ENCODE measurements at places on chromosomes 2 and 18.

GRCh38 chr2:65435625-65436168 lies 3.3 kb upstream of the SPRED2 start:
- peak; percentile 60 for DNase-seq

GRCh38 chr2:32262105-32262504 lies 2.6 kb downstream of the NLRC4 start:
- peak; percentile 83 for DNase-seq

DNA sequence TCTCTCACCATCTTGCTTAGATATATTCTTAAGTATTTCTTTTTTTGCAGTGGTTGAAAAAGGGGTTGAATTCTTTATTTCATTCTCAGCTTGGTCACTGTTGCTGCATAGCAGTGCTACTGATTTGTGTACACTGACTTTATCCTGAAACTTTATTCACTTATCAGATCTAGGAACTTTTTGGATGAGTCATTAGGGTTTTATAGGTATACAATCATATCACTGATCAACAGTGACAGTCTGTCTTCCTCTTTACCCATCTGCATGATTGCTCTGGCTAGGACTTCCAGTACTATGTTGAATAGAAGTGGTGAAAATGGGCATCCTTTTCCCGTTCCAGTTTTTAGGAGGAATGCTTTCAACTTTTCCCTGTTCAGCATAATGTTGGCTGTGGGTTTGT lies 6.5 kb downstream of the STARD6 start:
- DNase-seq, result no peak

DNA sequence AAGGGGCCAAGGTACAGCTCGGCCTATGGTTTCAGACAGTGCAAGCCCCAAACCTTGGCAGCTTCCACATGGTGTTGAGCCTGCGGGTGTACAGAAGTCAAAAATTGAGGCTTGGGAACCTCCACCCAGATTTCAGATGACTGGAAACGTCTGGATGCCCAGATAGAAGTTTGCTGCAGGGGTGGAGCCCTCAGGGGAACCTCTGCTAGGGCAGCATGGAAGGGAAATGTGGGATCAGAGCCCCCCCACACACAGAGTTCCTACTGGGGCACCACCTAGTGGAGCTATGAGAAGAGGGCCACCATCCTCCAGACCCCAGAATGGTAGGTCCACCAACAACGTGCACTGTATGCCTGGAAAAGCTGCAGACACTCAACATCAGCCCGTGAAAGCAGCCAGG lies 15.0 kb upstream of the DNAH7 start:
- no peak for DNase-seq

DNA sequence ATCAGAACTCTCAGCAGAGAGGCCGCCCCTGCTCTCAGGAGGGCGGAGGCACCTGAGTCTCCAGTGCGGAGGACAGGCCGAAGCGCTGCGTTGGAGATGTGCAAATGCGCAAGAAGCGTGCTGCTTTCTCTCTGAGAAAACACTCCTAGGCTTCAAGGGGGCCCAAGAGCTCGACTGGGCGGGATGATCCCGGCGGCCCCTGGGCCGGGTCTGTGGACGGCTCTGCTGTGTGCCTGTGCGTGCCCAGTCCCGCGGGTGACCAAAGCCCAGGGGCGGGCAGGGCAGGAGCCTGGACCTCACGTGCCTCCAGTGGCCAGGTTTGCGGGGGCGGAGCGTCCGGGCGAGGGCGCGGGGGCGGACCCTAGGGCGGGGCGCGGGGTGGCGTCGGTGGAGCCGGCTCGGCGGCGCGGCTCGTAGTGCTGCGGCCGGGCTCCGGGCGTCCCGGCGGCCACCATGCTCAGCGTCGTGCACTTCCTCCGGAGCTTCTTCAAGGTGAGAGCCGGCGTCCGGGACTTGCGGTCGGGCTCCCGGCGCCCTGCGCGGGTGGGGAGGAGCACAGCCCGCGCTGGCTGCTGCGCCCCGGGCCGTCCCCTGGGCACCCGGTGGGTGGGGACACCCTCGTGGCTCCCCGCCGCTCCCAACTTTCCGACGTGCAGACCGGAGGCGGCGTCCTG lies at the start of gene ARHGEF4:
ARHGEF4 (plus strand) TSS at position 414 of the 674 bp plus-strand sequence; CDS start at position 454, 40 bp downstream.
- DNase-seq, result no peak

- DNase-seq, result no peak
These were observed 1091.7 kb downstream of the TDRD15 start for GRCh38 chr2:22215517-22215916.

- no peak for DNase-seq
These were observed 142.9 kb downstream of the NR4A2 start for GRCh38 chr2:156189584-156189983.

- DNase-seq, result no peak
These were observed 15.4 kb upstream of the TET3 start for GRCh38 chr2:73969356-73969755.

DNA sequence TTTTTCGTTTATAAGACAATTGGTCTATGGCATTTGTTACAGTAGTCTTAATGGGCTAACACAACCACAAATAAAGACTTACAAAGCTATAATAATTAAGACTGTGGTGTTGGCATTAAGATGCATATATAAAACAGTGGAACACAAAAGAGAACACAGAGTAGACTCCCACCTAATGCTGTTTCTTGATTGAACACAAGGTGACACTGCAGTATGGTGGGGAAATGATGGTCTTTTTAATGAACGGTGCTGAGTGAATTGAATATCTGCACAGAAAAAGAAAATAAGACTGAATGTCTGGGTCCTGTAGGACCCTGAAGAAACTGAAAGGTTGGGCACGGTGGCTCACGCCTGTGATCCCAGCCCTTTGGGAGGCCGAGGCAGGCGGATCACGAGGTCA lies 1136.6 kb upstream of the NXPH2 start:
- DNase-seq, result no peak

- no peak for DNase-seq
These were observed at the start of gene LRP1B for GRCh38 chr2:142131010-142131669. LRP1B (minus strand) TSS chr2:142131016; CDS start chr2:142130729, 287 bp downstream.

- no peak for DNase-seq
These were observed 1.3 kb downstream of the EML6 start for GRCh38 chr2:54724560-54725342.
